Activated CD4-positive, alpha-beta T cell treated with anti-CD3 and anti-CD28 coated beads, Interleukin-2, amount 50 U/mL, for 4 hours (primary cell): ENCODE measurements at places on chromosomes 2 and 18.

GRCh38 chr2:83081826-83082690 is 1377.0 kb downstream of the SUCLG1 start:
- DNase-seq, result no peak

- DNase-seq, result no peak
These were observed 17.0 kb downstream of the SMAD7 start for GRCh38 chr18:48933578-48934414.

DNA sequence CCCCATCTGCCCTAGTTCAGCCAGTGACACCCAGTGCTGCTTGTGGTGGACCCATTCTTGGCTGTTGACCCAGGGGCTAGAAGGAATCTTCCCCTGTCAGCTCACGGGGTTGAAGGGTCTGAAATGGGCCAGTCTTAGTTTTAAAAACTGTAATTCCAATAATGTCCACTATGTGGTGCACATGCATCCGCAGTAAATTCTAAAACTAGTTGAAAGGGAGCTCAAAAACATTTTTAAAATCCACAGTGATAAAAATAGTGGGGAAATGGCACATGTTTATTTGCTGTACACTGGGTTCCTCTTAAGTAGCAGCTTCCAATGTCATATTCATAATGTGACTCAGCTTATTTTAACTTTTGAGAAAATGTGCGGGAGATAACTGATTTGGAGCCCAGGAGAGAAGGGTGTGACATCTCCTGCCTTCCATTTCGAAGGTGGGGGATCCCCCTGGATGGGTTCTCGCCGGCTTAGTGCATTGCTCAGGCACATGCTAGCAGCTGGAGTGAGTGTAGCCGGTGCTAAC is 32.8 kb downstream of the GRHL1 start:
- DNase-seq, result no peak

DNA sequence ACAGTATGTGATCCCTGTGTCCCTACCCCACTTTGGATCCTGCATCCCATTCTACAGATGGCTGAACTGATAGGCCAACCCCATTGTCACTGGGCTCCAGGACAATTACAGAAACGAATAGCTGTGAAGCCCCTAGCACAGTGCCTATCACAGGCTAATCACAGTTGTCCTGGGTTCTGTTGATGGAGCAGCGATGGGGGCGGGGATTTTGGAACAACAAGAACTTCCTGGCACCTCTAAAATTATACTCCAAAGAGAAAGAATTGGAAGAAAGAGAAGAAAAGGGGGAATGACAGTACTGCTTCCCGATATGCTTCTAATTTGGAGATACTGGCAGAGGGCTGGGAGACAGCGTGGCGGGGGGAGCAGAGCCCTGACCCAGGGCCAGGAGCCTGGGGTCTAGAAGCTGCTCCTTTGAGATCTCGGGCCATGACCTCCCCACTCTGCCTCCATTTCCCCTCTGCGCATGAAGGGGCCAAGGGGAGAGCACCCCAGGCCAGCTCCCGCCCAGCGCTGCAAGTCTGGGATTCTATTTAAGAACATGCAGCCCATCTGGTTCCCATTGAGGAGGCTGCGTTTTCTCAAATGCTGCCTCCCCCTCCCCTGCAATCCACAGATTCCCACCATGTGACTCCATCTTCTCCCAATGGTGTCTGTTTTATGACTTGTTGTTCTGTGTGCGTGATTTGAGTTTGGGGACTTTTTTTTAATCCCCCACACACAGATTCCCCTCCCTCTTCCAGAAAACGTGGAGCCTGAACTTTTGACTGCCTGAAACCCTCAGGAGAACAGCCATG is 202.7 kb downstream of the CYP26B1 start:
- DNase-seq, result no peak

GRCh38 chr2:239008677-239009588 is 161.0 kb downstream of the TWIST2 start:
- DNase-seq, result no peak

GRCh38 chr2:19187323-19188020 is 171.0 kb downstream of the OSR1 start:
- DNase-seq, result no peak
